Natural killer cell treated with Interleukin-12 subunit alpha and Interleukin-12 subunit beta and Interleukin-15 and Interleukin-18, amount 100 ng/mL, for 72 hours (primary cell): ENCODE measurements at places on chromosomes 1 and 21. TPM values are rescaled to one million over a fixed set of nuclear protein-coding genes. Genes with fewer than 3 reads are reported as not detected.

GRCh38 chr1:56799605-56800400, 19.4 kb downstream of the FYB2 start:
- no peaks in the 10 kb centered on the region for H3K4me1 ChIP-seq
- no peaks in the 10 kb centered on the region for H3K36me3 ChIP-seq
- DNase-seq: no peak
- H3K27me3 ChIP-seq: peaks cover 14% of the 10 kb centered on the region

DNA sequence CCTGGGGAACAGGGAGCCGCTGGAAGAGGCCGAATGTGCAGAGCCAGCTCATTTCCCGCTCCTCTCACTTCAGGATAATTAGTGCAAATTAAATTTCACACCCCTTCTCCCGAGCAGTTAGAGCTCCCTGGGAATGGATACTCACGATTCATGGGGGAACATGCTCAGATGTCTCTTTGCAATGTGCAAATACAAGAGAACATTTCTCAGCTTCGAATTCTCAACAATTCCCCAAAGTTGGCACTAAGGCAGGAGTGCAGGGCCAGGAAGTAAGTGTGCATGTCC, 54.9 kb downstream of the CAMK2N1 start:
- no peak overlapping the region for H3K27ac ChIP-seq
- no peak for DNase-seq
- H3K36me3 ChIP-seq: no peaks in the 10 kb centered on the region
- H3K4me1 ChIP-seq: no peaks in the 10 kb centered on the region
- H3K27me3 ChIP-seq: peaks cover 30% of the 10 kb centered on the region
- H3K4me3 ChIP-seq: no peak overlapping the region

DNA sequence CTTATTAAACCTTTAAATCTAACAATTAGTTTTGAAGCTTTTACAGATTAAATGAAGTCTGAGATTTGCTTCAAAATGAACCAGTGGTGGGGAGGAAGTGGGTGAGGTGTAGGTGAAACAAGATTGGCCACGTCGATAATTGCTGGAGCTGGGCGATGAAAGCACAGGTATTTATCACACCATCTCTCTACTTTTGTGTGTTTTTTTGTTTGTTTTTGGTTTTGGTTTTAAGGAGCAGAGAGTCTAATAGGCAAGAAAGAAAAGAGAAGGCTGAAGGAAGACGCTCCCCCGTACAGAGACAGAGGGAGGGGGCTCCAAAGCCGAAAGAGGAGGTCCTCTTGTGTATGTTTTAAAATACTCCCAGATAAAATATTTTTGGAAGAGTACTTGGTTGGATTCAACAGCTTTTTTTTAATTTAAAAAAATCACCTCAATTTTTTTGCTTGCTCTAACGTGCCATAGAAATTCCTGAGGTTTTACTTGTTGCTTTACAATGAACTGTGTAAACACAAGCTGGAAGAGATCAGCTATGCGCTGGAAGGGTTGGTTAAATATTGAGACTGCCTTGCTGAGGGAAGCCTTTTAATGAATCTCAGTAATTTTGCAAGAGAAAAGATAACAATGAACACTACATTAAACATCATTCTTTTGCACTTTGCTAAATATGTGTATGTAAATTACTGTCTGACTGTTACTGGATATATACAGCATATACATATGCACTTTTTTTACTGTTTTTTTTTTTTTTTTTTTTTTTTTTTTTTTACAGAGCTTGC, 6.7 kb upstream of the LGALS8 start:
- H3K27me3 ChIP-seq: peaks cover 6% of the 10 kb centered on the region
- H3K4me3 ChIP-seq: peak overlapping the region; percentile 55
- no peak for DNase-seq
- H3K4me1 ChIP-seq: peaks cover 3% of the 10 kb centered on the region

- H3K4me3 ChIP-seq: peak overlapping the region; percentile 6
- H3K27me3 ChIP-seq: no peaks in the 10 kb centered on the region
- H3K4me1 ChIP-seq: peaks cover 23% of the 10 kb centered on the region
- peak overlapping the region; percentile 22 for H3K27ac ChIP-seq
Observed at GRCh38 chr1:167249702-167250101, 29.0 kb downstream of the POU2F1 start.

DNA sequence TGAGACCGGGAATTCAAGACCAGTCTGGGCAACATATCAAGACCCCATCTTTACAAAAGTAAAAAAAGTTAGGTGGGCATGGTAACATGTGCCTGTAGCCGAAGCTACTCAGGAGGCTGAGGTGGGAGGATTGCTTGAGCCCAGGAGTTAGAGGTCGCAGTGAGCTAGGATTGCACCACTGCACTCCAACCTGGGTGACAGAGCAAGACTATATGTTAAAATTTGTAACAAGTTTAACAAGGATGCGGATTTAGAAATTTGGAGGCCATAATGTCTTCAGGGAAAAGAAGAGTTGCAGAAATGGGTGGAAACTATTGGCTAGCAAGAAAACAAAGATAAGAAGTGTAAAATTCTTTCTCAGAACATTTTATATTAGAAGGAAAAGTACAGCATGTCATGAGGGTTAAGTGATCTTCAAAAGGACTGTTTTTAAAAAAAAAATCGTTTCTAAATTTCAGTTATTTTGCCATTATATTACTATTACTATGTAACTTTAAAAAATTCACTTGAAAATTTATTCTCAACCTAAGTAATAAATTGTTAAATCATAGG, 17.6 kb downstream of the SOAT1 start:
- H3K27ac ChIP-seq: no peak overlapping the region
- no peak overlapping the region for H3K4me3 ChIP-seq
- no peak for DNase-seq
- peaks cover 24% of the 10 kb centered on the region for H3K4me1 ChIP-seq
- peaks cover 9% of the 10 kb centered on the region for H3K36me3 ChIP-seq
- H3K27me3 ChIP-seq: no peaks in the 10 kb centered on the region

GRCh38 chr1:62926681-62927252, 142.8 kb downstream of the ATG4C start:
- H3K27me3 ChIP-seq: peaks cover 13% of the 10 kb centered on the region
- no peak for DNase-seq
- H3K4me1 ChIP-seq: no peaks in the 10 kb centered on the region
- no peaks in the 10 kb centered on the region for H3K36me3 ChIP-seq
- no peak overlapping the region for H3K4me3 ChIP-seq
- H3K27ac ChIP-seq: no peak overlapping the region

- H3K27me3 ChIP-seq: peaks cover 34% of the 10 kb centered on the region
- no peak overlapping the region for H3K4me3 ChIP-seq
- H3K36me3 ChIP-seq: no peaks in the 10 kb centered on the region
- no peak for DNase-seq
- H3K27ac ChIP-seq: no peak overlapping the region
- H3K4me1 ChIP-seq: no peaks in the 10 kb centered on the region
Observed at GRCh38 chr1:48591181-48591580, 119.2 kb upstream of the SPATA6 start.

DNA sequence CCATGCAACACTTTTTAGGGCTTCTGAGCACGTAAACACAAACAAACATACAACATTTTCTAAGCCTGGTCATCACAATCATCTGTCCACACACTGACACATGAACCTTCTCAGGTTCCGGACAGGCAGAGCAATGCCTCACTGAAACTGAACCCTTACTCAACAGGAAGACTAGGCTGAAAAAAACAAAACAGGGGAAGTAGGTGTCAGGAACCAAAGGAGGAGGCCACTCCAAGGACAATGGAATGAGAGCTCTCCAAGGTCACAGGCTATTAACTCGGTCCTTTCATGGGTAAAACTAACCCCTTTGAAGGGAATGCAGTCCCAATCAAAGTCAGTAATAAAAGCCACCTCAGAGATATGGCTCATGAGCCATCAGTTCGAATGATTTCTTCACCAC, 76.6 kb downstream of the FAM78B start:
- DNase-seq: no peak
- H3K4me3 ChIP-seq: no peak overlapping the region
- H3K36me3 ChIP-seq: no peaks in the 10 kb centered on the region
- peaks cover 4% of the 10 kb centered on the region for H3K27me3 ChIP-seq
- H3K27ac ChIP-seq: no peak overlapping the region
- no peaks in the 10 kb centered on the region for H3K4me1 ChIP-seq

- no peaks in the 10 kb centered on the region for H3K36me3 ChIP-seq
- no peaks in the 10 kb centered on the region for H3K27me3 ChIP-seq
- peak overlapping the region; percentile 79 for H3K4me3 ChIP-seq
Observed at GRCh38 chr1:43991200-43991475, 261 bp upstream of the CCDC24 start.

DNA sequence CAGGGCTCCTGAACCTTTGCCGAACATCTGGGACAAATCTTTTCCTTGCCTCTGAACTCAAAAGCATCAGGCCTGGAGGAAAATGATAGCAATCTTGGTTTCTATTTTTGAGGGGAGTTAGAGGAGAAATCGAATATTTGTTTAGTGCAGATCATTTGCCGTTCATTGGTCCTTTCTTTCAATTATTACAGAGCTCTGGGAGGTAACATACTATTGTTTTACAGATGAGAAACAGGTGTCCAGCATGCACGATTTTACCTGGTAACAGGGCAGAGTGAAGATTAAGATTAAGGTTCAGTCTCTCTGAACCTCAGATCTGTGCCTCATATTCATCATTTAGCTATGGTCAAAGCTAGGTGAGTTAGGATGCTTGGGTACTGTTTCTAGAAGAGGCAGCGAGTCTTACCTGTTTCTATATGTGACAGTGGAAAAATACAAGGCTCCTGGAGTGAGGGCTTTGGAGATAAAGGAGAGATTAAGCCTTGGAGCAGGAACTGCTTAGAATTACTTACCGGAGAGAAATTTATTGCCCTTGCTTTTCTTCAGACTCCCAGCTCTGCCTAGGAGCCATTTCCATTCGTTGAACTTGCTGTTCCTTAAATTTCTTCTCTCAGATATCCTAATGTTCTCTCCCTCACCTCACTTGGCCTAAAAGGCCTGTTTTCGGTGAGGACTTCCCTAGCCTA, 1.4 kb downstream of the PRCC start:
- no peak for DNase-seq
- no peaks in the 10 kb centered on the region for H3K27me3 ChIP-seq
- H3K4me1 ChIP-seq: peaks cover 43% of the 10 kb centered on the region
- peaks cover 16% of the 10 kb centered on the region for H3K36me3 ChIP-seq
- H3K27ac ChIP-seq: no peak overlapping the region

GRCh38 chr1:186763107-186763506, 65.6 kb upstream of the PLA2G4A start:
- no peak overlapping the region for H3K4me3 ChIP-seq
- H3K27ac ChIP-seq: no peak overlapping the region
- no peaks in the 10 kb centered on the region for H3K4me1 ChIP-seq
- no peaks in the 10 kb centered on the region for H3K27me3 ChIP-seq
- no peaks in the 10 kb centered on the region for H3K36me3 ChIP-seq

- H3K4me1 ChIP-seq: no peaks in the 10 kb centered on the region
- no peak overlapping the region for H3K4me3 ChIP-seq
- H3K36me3 ChIP-seq: no peaks in the 10 kb centered on the region
- no peak overlapping the region for H3K27ac ChIP-seq
- peaks cover 23% of the 10 kb centered on the region for H3K27me3 ChIP-seq
Observed at GRCh38 chr1:220380885-220381284, 108.6 kb upstream of the RAB3GAP2 start.

- no peak for DNase-seq
- H3K36me3 ChIP-seq: peaks cover 15% of the 10 kb centered on the region
- H3K4me1 ChIP-seq: peaks cover 26% of the 10 kb centered on the region
- no peaks in the 10 kb centered on the region for H3K27me3 ChIP-seq
- peak overlapping the region; percentile 70 for H3K4me3 ChIP-seq
Observed at GRCh38 chr1:44785029-44785380, 3.0 kb downstream of the BEST4 start.

DNA sequence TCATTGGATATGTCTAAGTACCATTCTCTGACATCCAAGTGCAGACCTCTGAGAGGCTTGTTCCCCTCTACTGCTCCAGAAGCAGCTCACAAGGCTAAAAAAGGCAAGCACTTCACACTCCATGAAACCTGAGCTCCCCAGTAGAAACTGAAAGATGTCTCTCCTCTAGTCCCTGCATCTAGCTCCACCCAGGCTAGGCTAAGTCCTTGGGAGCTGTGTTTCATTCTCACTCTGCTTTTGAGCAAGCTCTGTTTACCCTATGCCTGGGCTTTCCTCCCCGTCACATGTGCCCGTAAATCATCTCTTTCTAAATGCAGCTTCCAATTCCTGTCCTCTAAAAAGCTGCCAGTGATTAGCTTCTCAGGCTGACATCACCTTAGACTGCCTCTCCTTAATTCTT, 39.0 kb downstream of the LRRC71 start:
- H3K27ac ChIP-seq: no peak overlapping the region
- H3K27me3 ChIP-seq: peaks cover 20% of the 10 kb centered on the region
- H3K4me1 ChIP-seq: peaks cover 13% of the 10 kb centered on the region
- H3K36me3 ChIP-seq: no peaks in the 10 kb centered on the region

DNA sequence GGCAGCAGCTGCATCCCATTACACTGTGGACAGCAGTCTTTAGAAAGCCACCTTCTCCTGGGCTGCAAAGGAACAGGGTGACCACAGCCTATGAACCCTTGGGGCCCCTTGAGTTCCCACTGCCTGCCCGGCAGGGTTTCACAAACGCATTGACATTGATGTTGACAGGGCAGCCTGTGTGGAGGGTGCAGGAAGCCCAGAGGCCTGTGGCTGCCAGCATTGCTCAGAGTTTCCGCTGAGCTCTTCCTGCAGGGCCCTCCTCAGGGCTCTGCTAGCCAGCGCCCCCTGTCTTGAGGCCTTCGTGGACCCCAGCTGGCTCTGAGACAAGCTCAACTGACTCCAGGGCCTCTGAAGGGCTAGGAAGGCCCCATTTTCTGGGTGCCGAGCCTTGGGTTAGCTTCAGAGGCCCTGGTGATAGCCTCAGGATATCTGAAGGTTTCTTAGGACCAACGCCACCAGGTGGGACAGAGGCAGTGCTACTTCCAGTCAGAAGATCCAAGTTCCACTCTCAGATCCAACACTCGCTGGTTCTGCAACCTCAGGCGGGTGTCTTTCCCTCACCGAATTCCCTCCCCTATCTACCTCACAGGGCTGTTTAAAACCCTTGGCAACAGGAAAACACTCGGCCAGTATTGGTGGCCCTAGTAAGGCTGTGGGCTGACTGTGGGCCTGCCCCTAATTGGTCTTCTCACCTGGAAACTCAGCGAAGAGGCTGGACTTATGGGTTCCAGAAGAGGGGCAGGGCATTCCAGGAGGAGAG, 27.2 kb upstream of the EPS8L3 start:
- peak overlapping the region; percentile 34 for H3K4me3 ChIP-seq
- H3K27ac ChIP-seq: peak overlapping the region; percentile 79
- H3K36me3 ChIP-seq: no peaks in the 10 kb centered on the region
- H3K4me1 ChIP-seq: peaks cover 69% of the 10 kb centered on the region
- peaks cover 6% of the 10 kb centered on the region for H3K27me3 ChIP-seq
- peak; percentile 88 for DNase-seq

DNA sequence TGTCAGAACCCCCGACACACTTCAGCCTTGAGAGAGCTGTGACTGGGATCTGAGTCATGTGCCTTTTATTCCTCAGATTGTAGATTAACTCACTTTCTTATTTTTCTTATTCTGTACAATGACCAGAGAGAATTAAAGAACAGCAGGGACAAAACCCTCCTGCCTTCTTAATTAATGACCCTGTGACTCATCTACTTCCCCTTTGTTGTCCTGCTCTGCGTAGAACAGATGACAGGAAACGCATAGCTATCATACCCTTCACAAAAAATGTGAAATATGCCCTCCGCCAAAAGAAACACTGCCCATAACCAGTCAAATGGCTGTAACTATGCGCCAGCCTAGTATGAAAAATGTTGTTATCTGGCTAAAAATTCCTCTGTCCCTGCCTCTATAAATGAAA, 9.1 kb upstream of the PADI2 start:
- no peak overlapping the region for H3K4me3 ChIP-seq
- H3K4me1 ChIP-seq: no peaks in the 10 kb centered on the region
- DNase-seq: no peak

- peaks cover 27% of the 10 kb centered on the region for H3K4me1 ChIP-seq
- peaks cover 13% of the 10 kb centered on the region for H3K36me3 ChIP-seq
- DNase-seq: peak; percentile 98
- peak within 1 kb of the TSS; percentile 97 for H3K27ac ChIP-seq
Observed at GRCh38 chr1:31065310-31066217, at the start of gene PUM1. PUM1 (minus strand) TSS chr1:31065717; CDS start chr1:31059566, 6,151 bp downstream.

S100A7A gene
- total RNA-seq: not detected

RHBG gene
- total RNA-seq: not detected

VCAM1 gene
- 31.5 TPM for total RNA-seq

SLC44A3 gene
- total RNA-seq: not detected

IL22RA1 gene
- total RNA-seq: not detected

MANEAL gene
- 2.8 TPM for total RNA-seq
